ENCODE measurements at places on chromosomes 16 and 17. TPM values are rescaled to one million over a fixed set of nuclear protein-coding genes. Genes with fewer than 3 reads are reported as not detected.

The MFAP4 gene
- not detected for total RNA-seq

The PRPSAP2 gene
- 60.1 TPM for total RNA-seq

DNA sequence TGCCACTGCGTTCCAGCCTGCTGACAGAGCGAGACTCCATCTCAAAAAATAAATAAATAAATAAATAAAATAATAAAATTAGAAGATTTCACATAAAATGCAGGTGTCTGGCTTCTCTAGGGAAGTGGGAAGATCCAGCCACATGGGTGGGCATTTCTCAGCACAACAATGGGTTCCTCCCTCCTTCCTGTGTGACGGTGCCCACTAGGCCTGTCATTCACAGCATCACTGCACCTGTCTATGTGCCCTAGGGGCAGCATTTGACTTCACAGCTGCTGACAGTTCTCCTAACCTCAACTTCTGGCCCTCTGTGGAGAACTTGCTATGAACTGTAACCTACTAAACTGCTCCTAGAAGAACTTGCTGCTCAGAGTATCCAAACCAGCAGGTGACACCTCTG, 3.0 kb downstream of the ABHD15 start:
- no peaks in the 10 kb centered on the region for H3K36me3 ChIP-seq
- no peak overlapping the region for H3K27ac ChIP-seq
- DNase-seq = no peak
- no peak overlapping the region for H3K4me3 ChIP-seq
- H3K4me1 ChIP-seq = no peaks in the 10 kb centered on the region

The MMP25 gene
- total RNA-seq = 0.29 TPM

DNA sequence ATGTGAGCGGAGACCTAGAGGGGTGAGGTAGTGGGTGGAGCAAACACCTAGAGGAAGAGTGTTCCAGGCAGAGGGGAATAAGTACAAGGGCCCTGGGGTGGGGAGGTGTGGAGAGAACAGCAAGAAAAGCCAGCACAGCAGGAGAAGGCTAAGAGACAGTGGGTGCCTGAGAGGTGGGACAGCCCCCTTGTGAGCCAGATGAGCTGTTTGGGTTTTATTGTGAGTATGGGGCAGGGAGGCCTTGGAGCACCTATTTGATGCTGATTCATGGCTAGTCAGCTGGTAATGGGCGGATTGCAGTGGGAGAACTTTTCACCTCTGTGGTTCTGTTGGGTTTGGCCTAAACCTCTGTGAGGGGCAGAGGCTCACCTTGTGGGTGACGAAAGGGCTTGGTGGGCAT, 68.4 kb downstream of the ABCC1 start:
- H3K27ac ChIP-seq = peak overlapping the region; percentile 89
- peak; percentile 54 for DNase-seq
- no peaks in the 10 kb centered on the region for H3K27me3 ChIP-seq
- H3K36me3 ChIP-seq = peaks cover 9% of the 10 kb centered on the region

GRCh38 chr16:58511933-58512815, 3.1 kb upstream of the SETD6 start:
- H3K27me3 ChIP-seq = no peaks in the 10 kb centered on the region
- H3K4me3 ChIP-seq = no peak overlapping the region
- H3K4me1 ChIP-seq = peaks cover 8% of the 10 kb centered on the region
- DNase-seq = peak; percentile 61

DNA sequence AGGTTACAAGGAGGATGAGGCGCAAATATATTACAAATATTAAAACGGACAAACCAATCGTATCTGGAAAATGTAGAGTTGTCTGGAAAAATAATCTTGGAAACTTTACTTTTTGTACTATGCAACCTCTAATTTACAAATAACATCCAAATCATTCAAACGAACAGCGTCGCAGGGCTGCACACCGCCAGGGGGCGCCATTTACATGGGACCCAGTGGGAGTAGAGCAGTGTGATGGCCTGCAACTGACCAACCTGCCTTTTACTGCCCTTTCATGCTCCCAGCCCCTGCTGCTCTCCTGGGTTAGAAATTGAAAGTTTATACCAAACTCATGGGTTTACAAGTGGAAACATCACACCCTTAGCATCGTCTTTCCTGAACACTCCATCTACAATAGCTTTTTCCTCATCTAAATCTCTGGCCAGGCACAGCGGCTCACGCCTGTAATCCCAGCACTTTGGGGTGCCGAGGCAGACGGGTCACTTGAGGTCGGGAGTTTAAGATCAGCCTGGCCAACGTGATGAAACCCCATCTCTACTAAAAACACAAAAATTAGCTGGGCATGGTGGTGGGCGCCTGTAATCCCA, 10.0 kb downstream of the PITPNC1 start:
- peak overlapping the region; percentile 17 for H3K27ac ChIP-seq
- no peaks in the 10 kb centered on the region for H3K27me3 ChIP-seq
- no peak overlapping the region for H3K4me3 ChIP-seq
- DNase-seq = peak; percentile 74
- H3K4me1 ChIP-seq = peaks cover 20% of the 10 kb centered on the region

DNA sequence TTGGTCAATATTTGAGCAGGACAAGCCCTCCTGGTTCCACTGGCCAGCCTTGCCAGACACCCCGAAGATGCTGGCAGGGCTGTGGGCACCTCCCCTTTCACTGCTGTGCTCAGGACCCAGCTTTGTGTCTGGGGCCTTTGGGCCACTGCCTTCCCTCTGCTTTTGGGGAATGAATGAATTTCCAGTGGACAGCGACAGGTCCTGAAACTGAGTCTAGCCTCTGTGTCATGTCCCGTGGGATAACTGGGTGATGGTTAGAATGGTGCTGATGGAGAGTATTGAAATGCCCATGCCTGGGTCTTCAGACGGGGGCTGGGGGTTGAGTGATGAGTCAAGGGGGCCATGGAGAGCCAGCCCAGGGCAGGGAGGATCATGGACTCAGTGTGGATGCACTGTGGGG, 135.8 kb downstream of the FOXL1 start:
- no peaks in the 10 kb centered on the region for H3K36me3 ChIP-seq
- DNase-seq = peak; percentile 25
- H3K27ac ChIP-seq = no peak overlapping the region
- peaks cover 12% of the 10 kb centered on the region for H3K27me3 ChIP-seq

- H3K27ac ChIP-seq = no peak overlapping the region
- no peak for DNase-seq
- no peaks in the 10 kb centered on the region for H3K27me3 ChIP-seq
- peak overlapping the region; percentile 93 for H3K4me3 ChIP-seq
Observed at GRCh38 chr17:39926135-39926587, 1.2 kb downstream of the ORMDL3 start.

GRCh38 chr16:25135254-25135878, 23.8 kb downstream of the LCMT1 start:
- peak; percentile 78 for DNase-seq
- H3K27me3 ChIP-seq = no peaks in the 10 kb centered on the region
- H3K4me1 ChIP-seq = no peaks in the 10 kb centered on the region
- H3K36me3 ChIP-seq = no peaks in the 10 kb centered on the region

The DNAAF8 gene
- 1.2 TPM for total RNA-seq

DNA sequence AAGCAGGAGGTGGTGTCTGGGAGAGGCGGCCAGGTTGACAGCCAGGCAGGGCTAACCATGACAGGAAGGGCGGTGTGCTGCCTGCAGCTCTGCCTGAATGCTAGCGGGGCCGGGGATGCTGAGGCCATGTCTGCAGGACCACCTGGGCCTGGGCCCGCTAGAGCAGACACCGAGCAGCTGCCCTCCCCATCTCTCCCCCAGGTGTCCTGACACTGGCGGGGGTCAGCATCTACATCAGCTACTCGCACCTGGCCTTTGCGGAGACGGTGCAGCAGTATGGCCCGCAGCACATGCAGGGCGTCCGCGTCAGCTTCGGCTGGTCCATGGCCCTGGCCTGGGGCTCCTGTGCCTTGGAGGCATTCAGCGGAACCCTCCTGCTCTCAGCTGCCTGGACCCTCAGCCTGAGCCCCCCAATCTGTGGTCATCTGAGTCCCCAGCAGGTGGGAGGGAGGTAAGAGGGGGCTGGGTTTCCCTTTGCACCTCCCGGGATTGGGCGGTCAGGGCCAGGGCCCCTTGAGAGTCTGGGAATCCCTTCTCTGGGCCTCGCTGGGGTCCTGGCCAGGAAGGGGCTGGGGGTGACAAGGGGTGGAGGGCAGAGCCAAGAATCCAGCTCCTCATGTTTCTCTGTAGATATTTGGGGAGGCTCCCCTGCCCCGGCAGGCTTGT, 7.5 kb downstream of the TMEM235 start:
- H3K36me3 ChIP-seq = no peaks in the 10 kb centered on the region
- H3K27me3 ChIP-seq = no peaks in the 10 kb centered on the region
- H3K4me1 ChIP-seq = peaks cover 13% of the 10 kb centered on the region
- H3K4me3 ChIP-seq = no peak overlapping the region

DNA sequence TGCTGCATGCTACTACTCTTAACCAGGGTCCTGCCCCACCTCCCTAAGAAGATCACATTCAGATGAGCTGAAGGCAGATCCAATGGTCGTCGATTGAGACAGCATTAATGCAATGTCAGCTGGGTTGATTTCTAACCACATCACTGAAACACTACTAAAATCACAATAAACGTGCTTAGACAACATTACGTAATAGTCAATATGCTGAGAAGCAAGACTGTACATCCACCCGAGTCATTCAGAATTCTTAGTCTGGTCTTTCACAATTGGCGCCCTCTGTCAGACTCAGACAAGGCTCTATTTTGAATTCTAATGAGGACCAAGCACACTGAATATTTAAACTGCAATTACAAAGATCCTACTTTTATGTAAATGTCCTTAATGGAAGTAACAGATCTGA, 205.2 kb downstream of the STX8 start:
- H3K36me3 ChIP-seq = no peaks in the 10 kb centered on the region
- H3K4me1 ChIP-seq = peaks cover 19% of the 10 kb centered on the region
- no peak overlapping the region for H3K4me3 ChIP-seq
- peak overlapping the region; percentile 89 for H3K27ac ChIP-seq

- no peak overlapping the region for H3K27ac ChIP-seq
- no peak for DNase-seq
- H3K36me3 ChIP-seq = no peaks in the 10 kb centered on the region
- no peaks in the 10 kb centered on the region for H3K4me1 ChIP-seq
- no peak overlapping the region for H3K4me3 ChIP-seq
- no peaks in the 10 kb centered on the region for H3K27me3 ChIP-seq
Observed at GRCh38 chr16:1120577-1120941, 24.5 kb upstream of the C1QTNF8 start.

GRCh38 chr17:78853926-78854394, 13.3 kb upstream of the USP36 start:
- H3K4me1 ChIP-seq = no peaks in the 10 kb centered on the region
- H3K27me3 ChIP-seq = no peaks in the 10 kb centered on the region
- DNase-seq = no peak
- no peak overlapping the region for H3K27ac ChIP-seq
- H3K4me3 ChIP-seq = no peak overlapping the region

GRCh38 chr17:72462814-72463213, 342.0 kb downstream of the SOX9 start:
- peak overlapping the region; percentile 96 for H3K27ac ChIP-seq
- no peak overlapping the region for H3K4me3 ChIP-seq
- no peaks in the 10 kb centered on the region for H3K27me3 ChIP-seq

The HIGD1B gene
- total RNA-seq = not detected

All from PC-3 (cell line).